ENCODE measurements at places on chromosomes 11 and 22.

DNA sequence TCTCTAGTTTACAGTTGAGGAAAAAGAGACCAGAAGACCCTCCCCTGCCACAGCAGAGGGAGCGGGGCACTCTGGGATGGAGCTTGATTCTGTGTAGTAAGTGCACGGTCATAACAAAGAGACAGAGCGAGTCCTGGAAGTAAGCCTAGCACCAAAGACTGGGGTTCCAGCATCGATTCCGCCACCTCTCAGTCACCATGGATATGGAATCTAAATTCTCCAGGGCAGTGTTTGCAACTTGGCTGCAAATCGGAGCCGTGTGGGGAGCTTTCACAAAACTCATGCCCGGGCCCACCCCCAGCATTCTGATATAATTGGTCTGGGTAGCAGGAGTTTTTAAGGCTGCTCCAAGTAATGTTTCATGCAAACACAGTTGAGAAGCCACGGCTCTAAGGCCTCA, 129.5 kb upstream of the OPCML start:
- no peak for DNase-seq

- no peak for DNase-seq
Observed at GRCh38 chr11:64522843-64523380, 68.1 kb upstream of the SLC22A12 start.

DNA sequence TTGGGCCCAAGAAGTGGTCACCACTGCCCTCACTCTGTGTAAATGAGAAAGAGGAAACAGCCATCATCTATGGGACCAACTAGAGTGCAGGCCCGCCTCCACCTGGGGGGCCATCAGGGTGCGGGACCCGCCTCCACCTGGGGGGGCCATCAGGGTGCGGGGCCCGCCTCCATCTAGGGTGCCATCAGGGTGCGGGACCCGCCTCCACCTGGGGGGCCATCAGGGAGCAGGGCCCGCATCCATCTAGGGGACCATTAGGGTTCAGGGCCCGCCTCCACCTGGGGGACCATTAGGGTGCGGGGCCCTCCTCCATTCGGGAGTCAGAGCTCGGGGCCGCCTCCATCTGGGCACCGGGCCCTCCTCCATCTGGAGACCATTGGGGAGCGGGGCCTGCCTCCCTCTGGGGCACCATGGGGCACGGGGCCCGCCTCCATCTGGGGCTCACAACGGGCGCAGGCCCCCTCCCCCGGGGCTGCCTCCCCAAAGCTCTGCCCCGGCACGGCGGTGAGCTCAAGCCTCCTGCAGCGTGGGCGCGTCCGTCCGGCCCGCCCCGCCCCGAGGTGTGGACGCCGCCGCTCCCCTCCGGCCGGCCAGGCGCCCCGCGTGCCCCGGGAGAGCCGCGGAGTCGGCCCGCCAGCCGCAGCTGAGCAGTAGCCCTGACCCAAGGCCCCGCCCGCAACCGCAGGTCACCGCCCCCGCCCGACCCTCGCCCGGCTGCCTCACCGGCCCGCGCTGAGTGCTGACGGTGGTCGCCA, 512 bp downstream of the TOLLIP start:
- no peak for DNase-seq

- no peak for DNase-seq
Observed at GRCh38 chr22:48103126-48103875, 1340.9 kb downstream of the TBC1D22A start.

GRCh38 chr11:111086058-111086457, 159.5 kb upstream of the POU2AF2 start:
- DNase-seq: no peak

DNA sequence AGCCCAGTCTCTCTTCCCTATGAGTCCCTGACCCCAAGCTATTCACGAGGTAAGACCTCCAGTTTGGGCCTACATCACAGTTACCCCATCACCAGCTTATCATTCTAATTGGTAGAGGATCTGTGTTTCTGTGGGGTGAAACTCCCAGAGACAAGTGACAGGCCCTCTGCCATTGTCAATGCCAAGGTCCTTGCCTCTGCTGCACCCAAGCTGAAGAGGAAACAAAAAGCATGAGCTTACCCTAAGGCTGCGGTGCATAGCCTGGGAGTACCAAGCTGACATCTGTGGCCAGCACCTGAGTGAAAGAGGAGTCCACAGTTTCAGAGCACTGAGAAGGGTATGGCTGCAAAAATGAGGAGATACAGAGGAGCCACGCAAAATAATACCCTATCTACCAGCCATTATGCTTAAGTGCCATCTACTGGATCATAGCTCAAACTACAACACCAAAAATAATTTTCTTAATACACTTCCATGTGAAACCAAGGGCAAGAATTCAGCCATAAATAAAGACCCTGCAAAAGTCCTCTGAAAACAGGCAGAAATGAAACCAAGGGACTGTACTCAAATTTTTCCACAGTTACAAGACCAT, 62.3 kb upstream of the ANO5 start:
- no peak for DNase-seq

DNA sequence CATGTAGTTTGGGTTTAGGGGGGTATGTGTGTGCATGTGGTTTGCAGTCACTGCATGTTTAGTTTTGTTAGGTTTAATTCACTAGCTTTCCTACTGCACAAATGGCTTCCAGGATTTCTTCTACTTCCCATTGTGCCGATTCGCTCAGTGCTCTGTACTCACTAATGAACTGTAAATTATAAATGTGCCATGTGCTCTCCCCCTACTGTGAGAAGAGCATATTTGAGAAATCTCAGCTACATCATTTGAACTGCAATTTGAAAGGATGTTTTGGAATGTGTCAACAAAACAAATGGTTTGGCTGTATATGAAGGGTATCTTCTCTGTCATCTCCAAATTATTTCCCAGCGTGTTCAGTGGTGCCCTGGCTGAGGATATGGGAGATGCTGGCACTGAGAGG, 28.1 kb downstream of the CYB5R2 start:
- no peak for DNase-seq

DNA sequence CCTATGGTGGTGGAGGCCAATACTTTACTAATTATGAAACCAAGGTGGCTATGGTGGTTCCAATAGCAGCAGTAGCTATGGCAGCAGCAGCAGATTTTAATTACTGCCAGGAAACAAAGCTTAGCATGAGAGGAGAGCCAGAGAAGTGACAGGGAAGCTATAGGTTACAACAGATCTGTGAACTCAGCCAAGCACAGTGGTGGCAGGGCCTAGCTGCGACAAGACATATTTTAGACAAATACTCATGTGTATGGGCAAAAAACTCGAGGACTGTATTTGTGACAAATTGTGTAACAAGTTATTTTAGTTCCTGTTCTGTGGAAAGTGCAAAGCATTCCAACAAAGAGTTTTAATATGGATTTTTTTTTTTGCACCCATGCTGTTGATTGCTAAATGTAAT, 42.6 kb downstream of the PGM2L1 start:
- DNase-seq: no peak
